ENCODE measurements at places on chromosomes 1 and 21.

DNA sequence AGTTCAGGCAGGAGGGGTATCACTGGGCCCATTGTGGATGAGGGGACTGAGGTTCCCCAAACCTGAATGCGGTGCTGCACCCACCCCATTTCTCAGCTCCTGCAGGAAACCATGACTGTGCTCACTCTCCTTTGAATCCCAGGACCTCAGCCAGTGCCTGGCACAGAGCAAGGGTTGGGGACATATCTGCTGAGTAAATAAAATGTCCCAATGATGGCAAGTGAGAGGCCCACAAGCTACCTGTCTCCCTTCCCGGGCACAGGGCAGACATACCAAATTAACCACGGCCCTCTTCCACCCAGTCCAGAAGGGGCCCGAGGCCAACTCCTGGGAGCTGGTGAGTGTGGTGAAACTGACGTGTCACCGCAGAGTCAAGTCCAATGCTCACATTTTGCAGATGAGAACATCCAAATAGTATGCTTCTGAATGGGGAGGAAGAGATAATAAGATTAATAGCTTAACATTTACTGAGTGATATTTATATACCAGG, 97.6 kb downstream of the EPHB2 start:
- DNase-seq, result no peak

DNA sequence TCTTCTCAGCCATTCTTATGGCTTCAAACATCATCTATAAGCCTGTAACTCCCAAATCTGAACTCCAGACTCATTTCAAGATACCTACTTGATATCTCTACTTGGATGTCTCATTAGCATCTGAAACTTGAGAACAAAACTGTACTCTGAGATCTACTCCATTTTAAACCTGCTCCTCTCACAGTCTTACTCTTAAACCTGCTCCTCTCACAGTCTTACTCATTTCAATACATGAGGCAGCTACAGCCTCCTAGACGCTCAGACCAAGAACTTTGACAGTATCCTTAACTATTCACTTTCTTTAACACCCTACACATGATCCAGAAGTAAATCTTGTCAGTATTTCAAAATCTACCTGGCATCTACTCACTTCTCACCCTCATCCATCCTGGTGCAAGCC, 54.3 kb downstream of the NBPF6 start:
- no peak for DNase-seq

- DNase-seq, result no peak
Observed at GRCh38 chr21:31164713-31165694, 126.7 kb upstream of the KRTAP19-8 start.

GRCh38 chr1:2821966-2822620, 20.6 kb upstream of the TTC34 start:
- peak; percentile 22 for DNase-seq

GRCh38 chr21:14683063-14683462, 136.9 kb upstream of the SAMSN1 start:
- DNase-seq, result no peak

GRCh38 chr1:183812128-183812527, 7.2 kb downstream of the RGL1 start:
- DNase-seq, result no peak
